Testis (tissue), 5 donors: ENCODE measurements at places on chromosomes 11 and 22. TPM values are rescaled to one million over a fixed set of nuclear protein-coding genes. Genes with fewer than 3 reads are reported as not detected.

Gene RAG2
- 2.9 TPM for polyA plus RNA-seq

Gene CLDN5
- 10.4 TPM for polyA plus RNA-seq

Gene C11orf97
- 25.2 TPM for polyA plus RNA-seq

Gene PATE2
- 0.76 TPM for polyA plus RNA-seq

Gene HTR3A
- 0.29 TPM for polyA plus RNA-seq

Gene ABCG4
- 11.2 TPM for polyA plus RNA-seq

Gene ALDH3B1
- 8.1 TPM for polyA plus RNA-seq

Gene CADM1
- polyA plus RNA-seq: 135 TPM

Gene SLC22A9
- not detected for polyA plus RNA-seq

Gene TEX54
- polyA plus RNA-seq: 40.7 TPM

Gene CARD10
- 42.6 TPM for polyA plus RNA-seq

Gene SLC7A4
- polyA plus RNA-seq: 54.8 TPM

Gene MEI1
- polyA plus RNA-seq: 43.5 TPM

Gene PHOX2A
- 1.6 TPM for polyA plus RNA-seq

Gene CREB3L1
- polyA plus RNA-seq: 19.2 TPM

Gene POU2AF3
- 11.5 TPM for polyA plus RNA-seq

Gene MPZL2
- polyA plus RNA-seq: 4.2 TPM

Gene DUSP8
- 7.0 TPM for polyA plus RNA-seq

Gene CLTCL1
- polyA plus RNA-seq: 107 TPM

Gene DDIAS
- 14.6 TPM for polyA plus RNA-seq

Gene USP2
- 168 TPM for polyA plus RNA-seq

Gene FOSL1
- 1.7 TPM for polyA plus RNA-seq

Gene LRRC4C
- 0.45 TPM for polyA plus RNA-seq

Gene MMP10
- polyA plus RNA-seq: 1.1 TPM

Gene HPS5
- polyA plus RNA-seq: 44.0 TPM

Gene PTPRCAP
- 5.6 TPM for polyA plus RNA-seq

Gene FAM180B
- 1.1 TPM for polyA plus RNA-seq

Gene USP35
- 10.5 TPM for polyA plus RNA-seq

Gene APOL5
- polyA plus RNA-seq: 0.74 TPM

Gene MPEG1
- polyA plus RNA-seq: 12.1 TPM

Gene GGTLC3
- 1.5 TPM for polyA plus RNA-seq

Gene VPREB1
- polyA plus RNA-seq: not detected

Gene TSSK2
- 205 TPM for polyA plus RNA-seq

Gene FGF4
- 0.28 TPM for polyA plus RNA-seq

Gene OR8B8
- not detected for polyA plus RNA-seq

Gene SLC1A2
- 7.5 TPM for polyA plus RNA-seq

Gene NTM
- polyA plus RNA-seq: 1.8 TPM

Gene RHOG
- polyA plus RNA-seq: 37.1 TPM

Gene MMP27
- not detected for polyA plus RNA-seq

Gene MSANTD2
- 7.4 TPM for polyA plus RNA-seq

Gene NCAPH2
- polyA plus RNA-seq: 67.4 TPM

Gene TRIM48
- polyA plus RNA-seq: not detected

Gene OR2AT4
- polyA plus RNA-seq: 0.04 TPM

Gene ELF5
- 0.34 TPM for polyA plus RNA-seq

Gene KCNE3
- polyA plus RNA-seq: 3.3 TPM

Gene DBX1
- polyA plus RNA-seq: not detected

Gene OR8A1
- 0.29 TPM for polyA plus RNA-seq

Gene KCNK7
- polyA plus RNA-seq: 0.26 TPM
